M059J (cell line): ENCODE measurements at places on chromosomes 12 and 14. TPM values are rescaled to one million over a fixed set of nuclear protein-coding genes. Genes with fewer than 3 reads are reported as not detected.
A peak's percentile ranks its signal among the peaks of the same experiment; 100 is the strongest.

DNA sequence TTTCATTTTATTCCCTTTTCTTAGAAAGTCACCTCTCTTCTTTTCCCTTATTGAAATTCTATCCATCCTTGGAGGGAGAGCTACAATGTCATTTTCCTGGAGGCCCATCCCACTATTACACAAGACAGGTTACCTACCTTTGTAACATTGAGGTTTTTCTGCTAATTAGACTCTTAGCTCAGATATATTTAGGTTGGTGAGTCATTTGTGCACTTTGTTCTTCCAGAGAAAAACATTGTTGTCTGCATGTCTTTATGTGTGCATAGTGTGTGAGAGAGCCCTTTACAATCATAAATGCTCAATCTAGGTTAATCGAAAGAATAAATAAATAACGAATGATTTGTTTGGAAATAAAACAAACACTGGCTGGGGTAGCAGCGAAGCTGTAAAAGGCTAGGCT, 191.8 kb downstream of the DACT1 start:
- DNase-seq: peak; percentile 84

GRCh38 chr12:4153343-4153892, 120.1 kb upstream of the CCND2 start:
- DNase-seq: no peak

Gene EP400
- total RNA-seq: 3.3 and 8.0 TPM in 2 replicates

Gene INF2
- total RNA-seq: 24.8 and 25.6 TPM in 2 replicates
